ENCODE measurements at places on chromosomes 6 and 20.

DNA sequence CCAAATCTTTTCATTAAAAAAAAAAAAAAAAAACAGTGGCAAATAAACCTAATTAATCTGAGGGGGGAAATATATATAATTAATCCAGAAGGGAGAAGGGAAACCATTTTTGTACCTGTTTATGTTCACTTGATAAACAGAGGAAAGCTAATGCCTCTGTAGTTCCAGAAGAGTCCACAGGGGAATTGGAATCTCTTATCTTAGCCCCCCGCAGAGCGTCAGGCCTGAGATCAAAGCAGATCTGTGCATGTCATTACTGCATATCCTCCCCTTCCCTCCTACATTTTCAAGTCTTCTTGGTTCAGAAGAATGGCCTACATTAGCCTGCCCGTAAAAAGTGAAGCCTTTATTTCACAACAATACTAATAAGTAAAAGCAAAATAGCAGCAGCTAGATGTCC lies 157.2 kb downstream of the PTPRT start:
- no peak for DNase-seq

- DNase-seq = no peak
Measured at GRCh38 chr20:64211874-64212658, 43.5 kb upstream of the PCMTD2 start.

- DNase-seq = no peak
Measured at GRCh38 chr20:51461306-51461705, 81.2 kb downstream of the NFATC2 start.

DNA sequence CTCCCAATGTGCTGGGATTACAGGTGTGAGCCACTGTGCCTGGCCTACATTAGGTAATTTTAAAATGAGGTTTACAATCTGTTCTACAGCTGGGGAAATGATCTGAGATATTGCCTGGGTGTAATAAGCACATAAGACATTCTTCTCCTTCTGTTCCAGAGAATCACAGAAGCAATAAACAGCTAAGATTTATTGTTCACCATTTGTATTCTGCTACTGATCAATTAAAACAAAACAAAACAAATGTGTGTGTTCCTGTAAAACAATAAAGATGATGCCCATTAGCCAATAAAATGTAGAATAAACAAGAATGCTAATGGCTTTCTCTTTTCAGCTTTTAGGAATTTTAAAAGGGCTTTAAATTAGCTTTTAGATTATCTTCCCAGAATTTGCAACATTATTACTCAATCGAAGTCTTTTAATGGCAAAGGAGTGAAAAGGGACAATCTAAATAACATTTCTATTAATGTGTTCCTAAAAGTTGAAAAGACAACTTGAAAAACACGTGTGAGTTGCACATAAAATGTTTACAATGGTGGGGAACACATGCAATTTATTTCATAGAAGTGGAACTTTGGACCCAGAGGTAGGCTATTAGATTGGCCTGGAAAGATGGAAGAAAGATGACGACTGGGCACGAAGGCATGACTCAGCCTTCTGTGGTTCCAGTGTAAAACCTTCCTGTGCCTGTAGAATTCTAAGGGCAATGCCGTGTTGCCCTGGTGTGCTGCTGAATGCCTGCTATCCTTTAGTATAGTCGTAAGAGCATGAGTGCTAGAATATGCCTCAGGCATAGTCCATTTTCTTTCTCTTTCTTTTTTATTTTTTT lies 29.0 kb upstream of the DEK start:
- DNase-seq = no peak

GRCh38 chr6:166589337-166589731 lies 2.9 kb upstream of the RAMACL start:
- DNase-seq = no peak

- DNase-seq = no peak
Measured at GRCh38 chr6:156773476-156773875, 3.7 kb upstream of the ARID1B start.

- DNase-seq = no peak
Measured at GRCh38 chr20:23255716-23256385, 94.7 kb upstream of the NXT1 start.

DNA sequence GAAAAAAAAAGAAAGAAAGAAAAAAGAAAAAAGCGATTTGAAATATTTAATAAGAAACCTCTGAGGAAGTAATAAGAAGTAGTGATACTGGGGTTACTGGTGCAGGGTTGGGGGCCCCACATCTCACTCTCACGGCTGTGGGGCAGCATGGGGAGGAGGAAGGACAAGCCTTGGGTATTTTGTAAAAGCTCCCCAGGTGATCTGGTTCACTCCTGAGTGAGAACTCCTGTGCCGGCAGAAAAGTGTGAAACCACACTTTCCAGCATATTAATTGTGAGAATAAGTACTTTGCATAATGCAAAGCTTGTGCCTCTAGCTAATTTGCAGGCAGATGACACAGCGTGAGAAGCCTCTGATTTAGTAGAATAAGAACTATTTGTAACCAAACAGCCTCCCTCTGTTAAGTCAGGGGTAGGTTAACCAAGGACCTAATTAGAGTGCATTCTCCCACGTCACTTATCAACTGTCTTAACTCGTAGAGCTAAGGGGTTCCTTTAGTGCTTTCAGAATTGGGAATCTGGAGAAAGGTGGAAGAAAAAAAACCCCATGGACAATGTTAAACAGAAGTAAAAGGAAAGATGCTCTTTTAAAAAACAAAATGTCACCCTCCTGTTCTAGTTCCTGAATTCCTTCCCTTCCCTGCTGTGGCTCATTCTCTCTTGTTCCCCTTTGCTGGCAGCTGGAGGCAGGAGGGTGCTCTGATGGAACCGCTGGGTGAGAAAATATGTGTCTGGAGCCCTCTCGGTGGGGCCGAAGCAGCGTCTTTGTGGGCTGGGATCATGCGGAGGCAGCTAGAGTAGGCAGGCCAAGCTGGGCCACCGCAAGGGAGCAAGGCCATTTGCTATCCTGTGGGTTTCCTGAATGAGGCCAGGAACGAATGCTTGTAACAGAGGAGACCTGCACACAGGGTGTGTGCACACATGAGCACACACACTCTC lies 108.7 kb downstream of the FYN start:
- peak; percentile 64 for DNase-seq

GRCh38 chr20:21075471-21075870 lies 30.7 kb downstream of the LINC00237 start:
- no peak for DNase-seq

DNA sequence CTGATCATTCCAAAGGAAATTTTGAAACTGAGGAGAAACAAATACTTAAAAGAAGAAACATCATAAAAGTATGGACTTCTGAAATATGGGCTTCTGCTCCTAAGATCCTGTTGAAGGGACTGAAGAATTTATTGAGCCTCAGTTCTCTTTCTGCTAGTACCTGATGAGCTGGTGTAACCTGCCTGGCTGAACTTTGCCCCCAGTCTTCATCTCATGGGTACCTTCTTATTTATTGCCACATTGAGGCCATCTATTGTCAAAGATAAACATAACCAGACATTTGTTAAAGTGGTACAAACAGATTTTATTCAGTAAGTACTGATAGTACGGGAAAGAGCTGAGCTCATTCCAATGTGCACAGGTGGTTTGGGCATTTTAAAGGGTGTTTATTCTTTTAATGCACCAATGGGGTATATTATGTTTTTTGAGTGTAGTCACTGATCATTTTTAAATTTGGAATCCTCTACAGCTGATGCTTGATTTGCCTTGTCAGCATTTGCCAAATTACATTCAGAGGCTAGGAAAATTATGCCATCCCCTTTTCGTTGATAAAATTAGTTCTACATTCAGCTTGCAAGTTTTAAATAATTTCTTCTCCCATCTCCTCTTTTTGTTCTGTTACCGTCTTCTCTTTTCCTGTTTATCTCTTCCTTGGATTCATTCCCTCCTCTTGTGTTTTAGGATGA lies 118.2 kb downstream of the PRIM2 start:
- no peak for DNase-seq

DNA sequence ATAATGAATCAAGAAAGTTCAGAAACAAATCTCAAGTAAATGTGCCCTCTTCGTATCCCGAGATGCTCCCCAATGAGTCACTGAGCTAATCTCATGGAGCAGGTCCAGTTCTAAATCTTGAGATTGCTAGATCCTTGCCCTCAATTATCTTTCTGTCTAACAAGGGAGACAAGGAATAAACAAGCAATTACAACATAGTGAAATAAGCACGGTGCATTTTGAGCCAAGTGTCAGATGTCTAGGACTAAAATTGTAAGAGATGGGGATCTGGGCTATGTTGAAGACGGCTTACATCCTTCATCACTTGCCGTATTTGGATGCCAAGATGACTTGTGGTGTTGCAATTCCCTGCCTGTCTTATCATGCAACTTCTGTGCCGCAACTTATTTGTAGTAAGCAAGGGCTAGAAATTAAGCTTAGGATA lies 56.5 kb upstream of the ADGRF1 start:
- no peak for DNase-seq

- peak; percentile 57 for DNase-seq
Measured at GRCh38 chr20:62740286-62741141, 31.9 kb downstream of the NTSR1 start.

DNA sequence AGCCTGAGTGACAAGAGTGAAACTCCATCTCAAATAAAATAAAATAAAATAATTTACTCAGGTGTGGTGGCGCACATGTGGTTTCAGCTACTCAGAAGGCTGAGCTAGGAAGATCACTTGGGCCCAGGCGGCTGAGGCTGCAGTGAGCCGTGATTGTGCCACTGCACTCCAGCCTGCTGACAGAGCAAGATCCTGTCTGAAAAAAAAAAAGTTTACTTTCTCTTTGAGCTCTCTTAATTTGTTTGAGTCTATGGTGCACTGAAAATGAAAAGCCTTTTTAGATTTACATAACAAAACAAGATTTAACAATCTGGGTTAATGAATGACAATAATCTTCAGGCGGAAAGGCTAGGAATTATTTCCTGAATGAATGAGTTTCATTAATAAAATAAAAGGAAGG lies 23.3 kb upstream of the NHSL1 start:
- no peak for DNase-seq

GRCh38 chr6:150491131-150491810 lies 108.4 kb upstream of the PLEKHG1 start:
- DNase-seq = no peak

DNA sequence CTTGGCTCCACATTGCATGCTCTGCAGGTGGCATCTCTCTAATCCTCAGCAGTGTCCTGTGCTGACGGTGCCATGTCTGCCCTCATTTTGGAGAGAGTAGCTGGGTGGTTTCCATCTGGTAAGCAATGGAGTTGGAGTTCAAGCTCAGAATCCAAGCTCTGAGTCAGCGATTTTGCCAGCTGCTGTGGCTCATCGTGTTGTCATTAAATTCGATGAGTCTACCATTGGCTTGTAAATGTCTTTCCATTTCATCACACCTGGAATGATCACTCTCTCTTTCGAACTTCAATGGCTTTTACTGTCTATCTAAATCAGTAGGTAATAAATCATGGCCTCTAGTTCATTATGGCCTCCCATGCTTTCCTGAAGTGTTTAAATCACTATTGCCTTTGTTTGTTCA lies 378.5 kb upstream of the TSHZ2 start:
- no peak for DNase-seq

DNA sequence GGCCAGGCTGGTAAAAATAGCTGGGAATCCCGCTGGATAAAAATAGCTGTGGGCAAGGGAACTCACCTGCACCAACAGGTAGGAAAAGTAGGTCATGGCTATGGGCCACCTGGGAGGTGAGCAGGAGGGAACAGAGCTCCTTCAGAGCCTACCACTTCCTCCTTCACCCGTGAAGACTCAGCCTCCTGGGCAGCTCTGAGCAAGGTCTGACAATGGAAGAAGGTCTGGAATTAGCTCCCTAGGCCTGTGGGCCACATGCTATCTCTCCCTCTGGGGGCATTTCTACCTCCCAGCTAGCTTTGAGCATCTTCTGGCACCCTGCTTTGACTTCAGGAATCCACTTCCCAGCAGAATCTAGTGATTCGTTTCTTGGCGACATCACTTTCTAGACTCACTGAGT lies 153.9 kb downstream of the MRPL14 start:
- no peak for DNase-seq

GRCh38 chr20:62136283-62137091 lies 6.7 kb downstream of the PSMA7 start:
- peak; percentile 59 for DNase-seq

DNA sequence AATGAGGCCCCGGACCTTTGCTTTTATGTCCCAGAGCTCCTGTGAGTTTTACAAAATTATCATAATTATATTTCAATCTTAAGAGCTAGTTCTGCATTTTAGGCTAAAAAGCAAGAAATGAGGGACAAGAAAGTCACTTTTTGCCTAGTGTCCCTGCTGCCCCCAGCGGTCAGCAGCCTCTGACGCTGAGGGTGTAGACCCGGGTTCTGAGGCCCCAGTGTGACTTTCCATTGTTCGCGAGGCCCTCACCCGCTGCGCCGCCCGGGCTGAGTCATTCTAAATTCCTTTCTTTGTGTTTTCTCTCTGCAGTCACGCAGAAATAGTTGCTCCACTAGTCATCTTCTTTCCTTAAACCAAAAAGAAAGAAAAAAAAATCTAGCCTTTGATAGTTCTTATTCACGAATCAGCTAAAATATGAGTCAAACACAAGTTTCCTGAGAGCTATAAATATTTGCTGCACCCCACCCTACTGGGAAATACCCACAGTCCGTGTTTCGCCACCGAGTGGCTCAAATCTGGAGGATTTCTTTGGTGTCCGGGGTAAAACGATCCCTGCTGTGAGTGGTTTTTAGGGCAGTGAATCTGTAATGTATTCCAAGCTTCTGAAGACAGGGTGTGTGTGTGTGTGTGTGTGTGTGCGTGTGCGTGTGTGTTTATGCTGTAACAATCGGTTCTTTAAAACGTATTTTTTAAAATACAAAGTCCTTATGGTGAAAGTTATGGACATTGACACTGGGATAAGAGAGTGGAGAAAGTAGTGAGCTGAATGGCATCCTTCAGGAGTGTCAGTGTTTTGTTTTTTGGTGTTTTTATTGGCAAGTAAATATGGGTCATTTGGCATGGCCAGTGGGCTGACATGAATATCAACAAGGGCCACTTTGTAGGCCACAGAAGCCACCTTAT lies 59.7 kb upstream of the EEF1A1 start:
- DNase-seq = peak; percentile 80

DNA sequence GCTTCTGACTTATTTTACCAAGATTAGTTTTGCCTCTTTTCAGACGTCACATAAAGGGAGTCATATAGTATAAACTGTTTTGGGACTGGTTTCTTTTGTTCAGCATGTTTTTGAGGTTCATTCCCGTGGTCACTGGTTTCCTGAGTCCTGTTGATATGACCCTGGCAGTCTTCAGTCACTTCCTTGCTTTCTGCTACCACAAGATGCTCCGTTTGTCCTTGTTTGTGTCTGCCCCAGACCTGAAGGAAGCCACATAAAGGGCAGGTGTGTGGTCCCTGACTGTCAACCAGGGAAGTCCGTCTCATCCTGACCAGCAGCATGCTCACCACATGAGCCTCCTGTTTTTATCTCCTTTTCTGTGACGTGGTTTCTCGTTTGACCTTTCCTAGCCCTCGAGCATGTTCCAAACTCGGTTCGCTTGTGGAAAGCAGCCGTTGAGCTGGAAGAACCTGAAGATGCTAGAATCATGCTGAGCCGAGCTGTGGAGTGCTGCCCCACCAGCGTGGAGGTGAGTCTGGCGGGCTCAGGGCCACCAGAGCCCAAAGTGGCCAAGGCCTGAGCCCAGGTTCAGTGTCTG lies 26.1 kb upstream of the C20orf204 start:
- no peak for DNase-seq

GRCh38 chr6:34393191-34393965 lies 909 bp upstream of the NUDT3 start:
- DNase-seq = no peak
